ENCODE measurements at places on chromosomes 4 and X.

- no peak for DNase-seq
These were observed 101.8 kb downstream of the MID1IP1 start for GRCh38 chrX:38902972-38903492.

- no peak for DNase-seq
These were observed 1.5 kb upstream of the IRAK1 start for GRCh38 chrX:154021131-154021611.

DNA sequence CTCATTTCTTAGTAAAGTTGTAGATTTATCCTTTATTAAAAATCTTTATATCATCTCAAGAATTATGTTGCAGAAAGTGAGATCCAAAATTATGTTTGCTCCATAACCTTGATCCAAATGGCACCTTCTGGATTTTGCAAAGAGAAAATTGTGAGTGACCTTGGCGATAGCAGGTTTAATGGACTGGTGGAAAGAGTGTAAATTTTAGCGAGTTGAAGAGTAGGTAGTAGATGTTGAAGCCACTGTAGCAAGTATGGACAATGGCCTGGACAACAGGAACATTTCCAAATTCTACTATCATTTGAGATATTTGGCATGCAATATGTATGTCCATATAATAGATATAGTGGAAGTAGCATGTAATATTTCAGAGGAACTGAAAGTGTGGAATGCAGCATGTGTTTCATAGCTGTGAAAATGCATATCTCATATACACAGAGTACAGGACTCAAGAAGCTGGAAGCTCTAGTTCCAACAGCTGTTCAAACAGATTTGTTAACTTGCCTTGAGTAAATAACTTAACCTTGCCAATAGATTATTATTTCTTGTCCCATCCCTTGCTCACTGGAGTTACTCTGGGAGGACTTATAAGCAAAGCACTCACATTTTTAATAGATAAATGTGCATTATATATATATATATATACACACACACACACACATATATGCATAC lies 152.5 kb upstream of the TLL1 start:
- no peak for DNase-seq

- no peak for DNase-seq
These were observed 65.0 kb downstream of the INPP4B start for GRCh38 chr4:142781114-142781513.

DNA sequence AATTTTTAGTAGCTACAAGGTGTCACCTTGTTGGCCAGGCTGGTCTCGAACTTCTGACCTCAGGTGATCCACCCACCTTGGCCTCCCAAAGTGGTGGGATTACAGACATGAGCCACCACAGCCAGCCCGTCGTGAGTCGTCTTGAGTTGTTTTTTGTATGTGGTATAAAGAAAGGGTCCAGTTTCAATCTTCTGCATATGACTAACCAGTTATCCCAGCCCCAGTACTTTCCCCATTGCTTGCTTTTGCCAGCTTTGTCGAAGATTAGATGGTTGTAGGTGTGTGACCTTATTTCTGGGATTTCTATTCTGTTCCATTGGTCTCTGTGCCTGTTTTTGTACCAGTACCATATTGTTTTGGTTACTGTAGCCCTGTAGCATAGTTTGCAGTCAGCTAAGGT lies 105.9 kb downstream of the OR13H1 start:
- no peak for DNase-seq

GRCh38 chr4:39908284-39908683 lies 69.4 kb downstream of the PDS5A start:
- DNase-seq: no peak

DNA sequence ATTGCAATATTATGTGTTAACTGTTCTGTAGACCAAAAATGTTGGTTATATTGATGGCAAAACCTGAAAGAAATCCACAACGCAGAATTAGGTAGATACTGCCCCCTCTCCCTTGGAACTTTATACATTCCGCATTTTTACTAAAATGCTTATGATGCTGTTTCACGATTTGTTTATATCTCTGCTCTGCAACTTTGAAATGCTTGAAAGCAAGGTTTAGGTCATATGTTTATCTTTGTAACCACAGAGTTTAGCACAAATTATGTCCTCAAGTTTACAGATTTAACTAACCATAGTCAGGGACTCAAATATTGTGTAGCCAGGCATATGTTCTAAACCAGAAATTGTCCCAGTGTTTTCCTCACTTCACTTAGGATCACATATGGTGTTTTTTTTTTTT lies 66.1 kb upstream of the H2AZ1 start:
- no peak for DNase-seq

- no peak for DNase-seq
These were observed 46.0 kb upstream of the TLL1 start for GRCh38 chr4:165827018-165827417.

DNA sequence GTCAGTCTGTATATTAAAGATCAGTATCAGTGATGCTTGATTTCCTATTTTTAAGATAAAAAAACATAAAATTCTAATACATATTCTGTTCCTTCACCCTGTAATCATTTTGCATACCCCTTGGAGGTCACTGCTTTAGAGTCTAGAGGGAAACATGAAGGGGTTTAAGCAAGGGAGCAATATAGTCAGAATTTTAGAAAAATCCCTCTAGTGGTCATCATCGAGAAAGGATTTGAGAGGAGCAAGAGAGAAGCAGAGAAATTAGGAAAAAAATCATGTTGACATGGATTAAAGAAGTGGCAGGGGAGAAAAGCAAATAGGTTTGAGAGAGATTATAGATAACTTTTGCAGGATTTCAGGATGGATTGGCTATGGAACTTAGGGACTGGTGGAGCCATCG lies 11.1 kb downstream of the APEX2 start:
- DNase-seq: no peak

- DNase-seq: no peak
These were observed 77.3 kb upstream of the IGSF1 start for GRCh38 chrX:131366407-131366806.

GRCh38 chr4:94588896-94589693 lies 137.4 kb downstream of the PDLIM5 start:
- no peak for DNase-seq

GRCh38 chrX:119647552-119648420 lies 41.6 kb upstream of the NKRF start:
- no peak for DNase-seq

GRCh38 chrX:16822723-16823122 lies 36.5 kb downstream of the TXLNG start:
- no peak for DNase-seq

DNA sequence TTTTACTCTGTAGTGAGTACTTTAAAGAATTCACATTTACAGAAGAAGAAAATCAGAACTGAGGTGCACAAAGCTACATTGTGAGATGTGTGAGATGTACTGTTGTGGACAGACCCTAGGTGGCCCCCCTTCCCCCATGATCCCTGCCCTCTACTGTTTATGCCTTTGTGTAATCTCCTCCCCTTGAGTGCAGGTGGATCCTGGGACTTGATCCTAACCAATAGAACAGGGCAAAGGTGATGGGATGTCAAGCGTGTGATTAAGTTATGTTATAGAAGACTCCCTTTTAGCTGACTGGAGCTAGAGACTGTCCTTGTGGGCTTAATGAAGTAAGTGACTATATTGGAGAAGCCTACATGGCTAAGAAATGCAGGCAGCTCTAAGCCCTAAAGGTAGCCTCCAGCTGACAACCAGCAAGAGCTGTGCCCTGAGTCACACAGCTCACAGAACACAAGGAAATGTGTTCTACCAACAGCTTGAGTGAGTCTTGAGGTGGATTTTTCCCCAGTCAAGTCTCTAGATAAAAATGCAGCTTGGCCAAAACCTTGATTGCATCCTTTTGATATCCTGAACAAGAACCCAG lies 225.2 kb upstream of the LEF1 start:
- no peak for DNase-seq

DNA sequence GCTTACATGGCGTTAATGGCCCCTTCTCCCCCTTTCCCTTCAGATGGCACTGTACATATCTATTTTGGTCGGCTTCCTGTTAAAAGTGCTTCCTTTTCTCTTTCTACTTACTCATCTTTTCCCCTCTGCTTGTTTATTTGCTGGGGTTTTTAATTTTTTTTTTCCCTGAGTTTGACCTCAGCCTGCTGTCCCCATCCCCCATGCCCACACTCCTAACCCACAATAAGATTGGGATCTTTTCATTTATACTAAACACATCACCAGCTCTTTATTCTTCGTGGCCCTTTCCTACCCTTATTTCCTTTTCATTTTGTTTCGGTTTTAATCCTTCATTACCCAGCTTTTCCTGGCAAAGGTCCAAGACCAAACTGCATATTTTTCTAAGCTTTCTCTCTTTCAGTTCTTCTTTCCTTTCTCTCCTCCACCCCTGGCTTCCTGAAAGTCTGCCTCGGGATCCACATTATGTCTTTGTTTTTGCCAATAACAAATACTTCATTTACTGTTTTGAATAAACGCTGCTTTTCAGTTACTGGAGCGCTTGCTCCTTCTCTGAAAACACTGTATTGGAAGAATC lies 152.0 kb upstream of the USP9X start:
- DNase-seq: no peak

DNA sequence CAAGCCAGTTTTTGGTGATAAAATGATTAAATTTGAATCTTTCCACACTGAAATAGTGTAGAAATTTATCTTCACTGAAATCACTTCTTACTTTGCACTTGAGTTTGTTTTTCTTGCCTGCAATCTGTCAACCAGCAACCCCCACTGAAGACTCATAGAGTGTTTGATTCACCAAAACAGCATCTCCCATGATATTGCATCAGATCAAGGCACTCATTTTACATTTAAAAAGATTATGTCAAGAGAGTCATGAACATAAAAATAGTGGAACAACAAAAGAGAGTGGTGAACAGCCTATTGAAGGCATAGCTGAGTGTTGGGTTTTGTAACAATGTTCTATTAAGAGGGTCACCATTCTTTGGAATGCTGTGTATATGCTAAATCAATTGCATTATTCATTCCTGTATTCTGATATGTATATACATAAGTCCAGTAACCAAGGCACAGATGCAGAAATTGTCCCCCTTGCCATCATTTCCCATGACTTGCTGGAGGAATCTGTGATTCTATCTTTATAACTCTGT lies 1934.9 kb downstream of the ARAP2 start:
- no peak for DNase-seq

GRCh38 chr4:165094873-165095272 lies 17.8 kb downstream of the TMEM192 start:
- DNase-seq: no peak

GRCh38 chrX:23900220-23900797 lies 7.4 kb downstream of the APOO start:
- DNase-seq: no peak

DNA sequence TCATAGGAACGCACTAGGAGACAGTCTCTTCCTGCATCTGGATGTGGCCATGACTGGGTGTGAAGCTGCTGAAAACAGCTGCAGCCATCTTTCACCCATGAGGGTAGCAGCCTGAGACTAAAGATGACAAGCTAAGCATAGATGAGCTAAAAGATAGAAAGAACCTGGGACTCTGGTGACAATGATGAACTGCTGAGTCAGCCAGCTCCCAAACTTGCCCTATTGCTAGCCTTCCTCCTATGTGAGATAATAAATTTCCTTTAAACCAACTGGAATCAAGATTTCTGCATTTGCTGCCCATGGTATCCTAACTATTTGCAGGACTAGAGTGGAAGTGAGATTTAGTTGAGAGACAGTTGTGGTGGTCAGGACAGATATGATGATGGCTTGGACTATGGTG lies 21.0 kb upstream of the PI4K2B start:
- no peak for DNase-seq

- DNase-seq: no peak
These were observed 16.2 kb downstream of the SPOCK3 start for GRCh38 chr4:167218022-167218608.

DNA sequence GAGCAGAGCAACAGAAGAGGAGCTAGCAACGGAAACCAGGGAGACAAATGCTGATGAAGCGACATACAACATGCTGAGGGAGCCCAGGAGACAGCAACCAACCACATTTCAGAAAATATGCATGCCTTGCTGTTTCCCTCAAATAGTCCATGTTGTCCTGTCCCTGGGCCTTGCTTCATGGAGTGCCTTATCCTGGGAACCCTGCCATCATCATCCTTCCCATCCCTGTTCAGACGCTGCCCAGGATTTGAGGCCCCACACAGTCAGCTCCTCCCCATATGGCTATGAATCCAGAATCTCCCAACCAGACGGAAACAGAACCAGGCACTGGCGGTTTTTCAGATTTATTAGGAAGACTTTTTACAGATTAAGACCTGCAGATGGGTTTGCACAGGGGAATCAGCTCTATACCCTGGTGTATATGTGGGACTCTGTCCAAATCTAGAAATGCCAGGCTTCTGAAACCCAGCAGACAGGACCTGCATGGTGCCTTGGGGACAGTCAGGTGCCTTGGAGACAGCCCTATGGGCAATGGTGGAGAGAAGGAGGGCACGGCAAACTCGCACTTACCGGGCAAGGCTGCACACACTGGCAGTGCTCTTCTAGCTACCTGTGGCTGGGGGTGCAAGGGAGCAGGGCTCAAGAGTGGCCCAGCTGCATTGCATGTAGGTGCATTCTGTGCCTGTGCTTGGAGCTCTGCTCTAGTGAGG lies 199.7 kb upstream of the MAMLD1 start:
- DNase-seq: no peak

DNA sequence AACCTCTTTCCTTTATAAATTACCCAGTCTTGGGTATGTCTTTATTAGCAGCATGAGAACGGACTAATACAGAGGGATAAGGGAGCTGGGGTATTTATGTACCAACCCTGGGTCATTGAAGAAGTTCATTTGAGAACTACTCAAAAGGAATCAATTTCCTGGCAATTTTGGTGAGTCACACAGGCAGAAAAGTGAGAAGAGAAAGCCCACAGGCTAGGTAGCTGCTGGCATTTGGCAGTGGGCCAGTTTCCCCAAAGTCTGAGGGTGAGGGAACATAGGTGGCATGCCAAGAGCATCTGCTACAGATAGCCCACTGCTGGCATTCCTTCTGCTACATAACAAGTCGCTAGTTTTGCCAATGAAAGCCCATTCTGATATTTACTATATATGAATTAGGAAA lies 411.2 kb downstream of the MID1IP1 start:
- no peak for DNase-seq

- no peak for DNase-seq
These were observed 83.1 kb upstream of the ARSJ start for GRCh38 chr4:114062499-114062898.

- DNase-seq: no peak
These were observed 49.8 kb downstream of the RAB33B start for GRCh38 chr4:139503622-139504166.

GRCh38 chr4:3106339-3107186 lies 32.1 kb downstream of the HTT start:
- DNase-seq: no peak

DNA sequence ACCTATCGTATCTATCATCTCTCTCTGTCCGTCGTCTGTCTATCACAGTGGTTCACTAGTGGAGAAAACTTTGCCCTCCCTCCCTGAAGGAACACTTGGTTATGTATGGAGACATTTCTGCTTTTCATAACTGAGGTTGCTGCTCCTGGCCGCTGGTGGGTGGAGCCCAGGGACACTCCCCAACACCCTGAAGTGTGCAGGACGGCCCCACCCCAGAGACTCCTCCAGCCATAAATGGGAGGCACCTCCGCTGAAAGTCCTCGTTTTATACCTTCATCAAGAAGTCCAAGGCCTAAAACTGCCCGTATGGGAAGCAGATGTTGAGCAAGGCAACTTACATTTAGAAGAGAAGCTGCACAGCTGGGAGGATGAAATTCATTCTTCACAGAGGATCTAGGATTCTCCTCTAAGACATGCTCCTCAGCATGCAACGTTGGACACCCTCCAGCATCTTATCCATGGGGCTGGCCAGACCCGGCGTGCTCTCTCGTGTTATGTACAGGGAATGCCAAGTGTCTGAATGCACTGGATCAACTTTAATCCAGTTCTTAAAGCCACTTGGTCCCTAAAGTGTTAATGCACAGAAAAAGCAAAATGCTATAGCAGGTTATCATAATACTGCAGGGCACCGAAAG lies 43.5 kb downstream of the PRKX start:
- DNase-seq: no peak

Measured in DMS 273 treated with DMSO at 0.1 percent for 48 hours (cell line).